Activated CD4-positive, alpha-beta T cell treated with anti-CD3 and anti-CD28 coated beads, Interleukin-2, amount 50 U/mL, for 1 hour (primary cell): ENCODE measurements at places on chromosomes 4 and X.

- no peak for DNase-seq
These were observed 20.6 kb upstream of the TEC start for GRCh38 chr4:48290146-48290772.

DNA sequence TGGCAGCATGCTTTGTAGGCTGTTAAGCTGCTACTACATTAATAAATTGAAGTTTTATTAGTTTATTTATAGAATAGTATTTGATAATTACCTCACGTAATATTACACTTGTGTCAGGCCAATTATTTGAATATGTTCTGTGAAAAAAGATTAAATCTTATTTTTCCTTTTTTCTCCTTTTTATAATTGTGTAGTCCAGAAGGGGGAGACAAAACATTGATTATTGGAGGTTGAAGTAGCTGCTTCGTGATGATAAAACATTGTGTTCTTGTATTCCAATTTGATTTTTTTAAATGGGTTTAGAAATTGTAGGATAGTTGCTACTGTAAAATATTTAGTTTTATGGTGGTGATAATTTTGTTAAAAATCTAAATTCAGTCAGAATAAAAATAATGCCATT lies 85.7 kb downstream of the DIAPH2 start:
- DNase-seq = no peak

- DNase-seq = no peak
These were observed 36.7 kb upstream of the NEUROG2 start for GRCh38 chr4:112552668-112553067.

DNA sequence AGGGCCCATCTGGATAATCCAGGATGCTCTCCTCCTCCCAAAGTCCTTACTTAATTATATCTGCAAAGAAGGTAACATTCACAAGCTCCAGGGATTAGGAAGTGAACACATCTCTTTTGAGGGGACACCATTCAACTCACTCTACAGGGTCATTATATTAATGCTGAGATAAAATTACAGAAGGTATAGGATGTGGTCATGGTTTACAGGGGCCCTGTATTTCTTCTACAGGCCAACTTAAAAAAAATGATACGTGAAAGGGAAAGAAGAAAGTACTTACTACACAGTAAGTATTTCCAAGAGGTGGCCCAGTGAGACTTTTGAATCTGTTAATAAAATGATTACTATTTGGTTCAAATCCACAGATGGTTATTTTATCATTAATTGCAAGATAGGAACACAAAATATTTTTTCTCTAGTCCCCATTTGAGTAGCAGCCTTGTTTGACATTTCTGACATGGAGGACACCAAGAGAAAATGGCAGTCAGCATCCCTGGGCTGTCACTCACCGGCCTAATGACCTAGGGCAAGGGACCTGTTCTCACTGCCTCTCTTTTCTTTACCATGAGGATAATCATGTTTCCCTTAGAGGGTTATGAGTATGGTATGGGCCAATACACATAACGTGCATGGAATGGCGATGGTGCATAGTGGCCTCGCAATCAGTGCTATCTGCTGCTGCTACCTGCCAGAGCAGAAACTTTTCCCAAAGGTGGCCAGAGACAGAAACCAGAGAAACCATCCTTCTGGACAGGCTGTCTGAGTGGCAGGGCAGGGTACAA lies 140.5 kb downstream of the PTTG2 start:
- DNase-seq = no peak

- no peak for DNase-seq
These were observed at the start of gene GPR34 for GRCh38 chrX:41688835-41689234. TSS of gene GPR34 (plus strand) at chrX:41688973. CDS start at chrX:41695634, 6,661 bp downstream.

DNA sequence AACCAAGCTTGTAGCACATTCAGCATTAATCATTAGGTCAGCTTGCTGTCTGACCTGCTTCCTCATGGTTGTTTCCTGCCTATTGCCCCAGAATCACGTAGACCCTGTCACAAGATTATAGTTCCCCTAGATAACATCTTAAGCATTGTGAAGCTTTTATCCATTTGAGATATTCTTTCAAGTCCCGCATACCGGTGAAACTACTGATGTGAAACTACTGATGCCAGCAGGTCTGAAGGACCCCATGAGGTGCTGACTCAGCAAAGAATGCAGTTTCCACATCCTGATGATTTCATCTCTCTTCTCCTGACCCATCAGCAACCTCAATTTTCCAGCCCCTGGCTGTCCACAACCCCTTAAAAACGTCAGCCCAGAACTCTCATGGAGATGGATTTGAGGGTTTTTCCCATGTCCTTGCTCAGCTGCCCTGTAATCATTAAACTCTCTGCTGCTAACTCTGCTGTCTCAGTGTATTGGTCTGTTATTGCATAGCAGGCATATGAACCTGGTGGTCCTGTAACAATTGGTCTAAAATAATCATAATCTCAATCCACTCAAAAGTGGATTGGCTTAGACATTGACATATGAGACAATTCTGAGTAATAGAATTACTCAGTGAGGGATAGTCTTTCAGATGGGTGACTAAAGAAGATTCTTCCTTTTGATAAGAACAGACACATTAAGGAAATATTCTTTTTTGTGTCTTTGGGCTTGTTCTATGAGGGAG lies 26.3 kb upstream of the UBA6 start:
- DNase-seq = no peak

DNA sequence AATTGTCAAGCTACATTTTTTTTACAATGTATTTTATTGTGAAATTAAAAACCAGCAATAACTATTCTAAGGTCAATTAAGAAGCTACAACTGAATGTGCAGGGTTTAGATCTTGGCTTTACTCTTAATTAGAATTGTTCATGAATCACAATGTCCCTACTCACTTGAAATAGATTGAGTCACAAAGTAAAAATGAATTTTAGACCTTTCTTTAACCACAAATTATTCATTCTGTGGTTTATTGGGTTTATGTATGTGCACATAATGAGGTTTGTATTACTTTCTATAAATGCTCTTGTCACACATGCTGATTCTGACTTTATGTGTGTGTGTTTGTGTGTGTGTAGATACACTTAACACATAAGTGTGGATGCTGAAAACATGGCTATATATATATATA lies 647.0 kb upstream of the AADAT start:
- DNase-seq = no peak

GRCh38 chr4:175051974-175052373 lies 133.8 kb downstream of the ADAM29 start:
- DNase-seq = no peak

- no peak for DNase-seq
These were observed 47.2 kb upstream of the RELL1 start for GRCh38 chr4:37733240-37733867.

GRCh38 chr4:6458528-6458927 lies 13.9 kb downstream of the PPP2R2C start:
- DNase-seq = no peak

DNA sequence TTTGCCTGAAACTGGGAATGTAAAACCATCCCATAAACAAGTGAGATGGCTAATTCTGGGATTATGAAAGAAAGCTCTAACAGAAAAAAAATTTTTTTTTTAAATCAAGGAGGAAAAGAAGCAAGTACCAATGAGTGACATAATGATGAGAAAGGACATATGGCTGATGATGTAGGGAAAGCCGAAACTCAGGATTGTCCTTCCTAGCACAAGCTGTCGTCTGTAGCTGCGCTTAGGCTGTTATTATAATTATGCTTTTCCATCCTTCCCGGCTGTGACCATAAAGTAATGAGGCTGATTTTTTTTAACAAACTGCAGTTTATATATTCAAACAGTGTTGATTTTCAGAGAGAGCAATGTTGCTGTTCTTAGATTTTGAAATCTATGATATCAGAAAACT lies 209.8 kb upstream of the NOCT start:
- no peak for DNase-seq

GRCh38 chr4:67687636-67688035 lies 13.3 kb downstream of the UBA6 start:
- DNase-seq = no peak

- no peak for DNase-seq
These were observed 1.4 kb downstream of the NDNF start for GRCh38 chr4:121070696-121071639.

GRCh38 chrX:97854086-97854485 lies 970.4 kb downstream of the RPA4 start:
- no peak for DNase-seq

DNA sequence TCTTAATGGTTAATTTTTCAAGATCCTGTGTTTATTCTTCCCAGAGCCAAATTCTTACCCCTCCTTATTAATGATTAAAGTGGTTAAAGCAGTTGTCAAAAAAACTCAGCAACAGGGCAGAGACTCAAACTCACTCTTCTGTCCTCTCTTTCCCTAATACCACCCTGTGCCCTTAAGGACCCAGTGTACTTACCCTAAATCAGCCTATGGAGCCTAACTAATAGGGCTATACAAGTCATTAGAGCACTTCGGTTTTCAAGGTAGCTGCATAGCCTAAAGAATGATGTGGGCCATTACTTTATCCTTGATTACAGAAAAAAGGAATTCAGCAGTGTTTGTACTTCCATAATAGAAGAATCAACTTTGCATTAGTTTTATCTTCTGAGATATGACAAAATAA lies 216.3 kb downstream of the KCTD8 start:
- no peak for DNase-seq

- no peak for DNase-seq
These were observed 30.7 kb downstream of the DACH2 start for GRCh38 chrX:86178906-86179305.

DNA sequence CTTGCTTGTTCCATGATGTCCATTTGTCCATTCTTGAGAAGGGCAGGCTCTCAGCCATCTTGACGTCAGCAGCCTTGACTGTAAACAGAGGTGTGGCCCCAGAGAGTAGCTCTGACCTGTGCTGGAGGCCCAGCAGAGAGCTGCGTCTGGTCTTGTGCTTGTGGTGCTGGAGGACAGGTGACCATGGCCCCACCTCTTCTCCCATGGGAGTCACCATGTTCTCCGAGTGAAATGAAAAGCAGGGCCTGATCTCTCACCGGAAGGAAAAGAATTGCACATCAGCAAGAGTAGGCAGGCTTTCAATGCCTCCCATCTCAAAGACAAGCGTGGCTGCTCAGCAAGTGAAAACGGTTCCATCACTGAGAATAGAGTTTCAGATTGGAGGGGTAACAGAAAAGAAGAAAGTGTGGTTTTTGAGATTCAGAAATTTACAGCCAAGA lies 11.5 kb downstream of the PARM1 start:
- DNase-seq = no peak

DNA sequence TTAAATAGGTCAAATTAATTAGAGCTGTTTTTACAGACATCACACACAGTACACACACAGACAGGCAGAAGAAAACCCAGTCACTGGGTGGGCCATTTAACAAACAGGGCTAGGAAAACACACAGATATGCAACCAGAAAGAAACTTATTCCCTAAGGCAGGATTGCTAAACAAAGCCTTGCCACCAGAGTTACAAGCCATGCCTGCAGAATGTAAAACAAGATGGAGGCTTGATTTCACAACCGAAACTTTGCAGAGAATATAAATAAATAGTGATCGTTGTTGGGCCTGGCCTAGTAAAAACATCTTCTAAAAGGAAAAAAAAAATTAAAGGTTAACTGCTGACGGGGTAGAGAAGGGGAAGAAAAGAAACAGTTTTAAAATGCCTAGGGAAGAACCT lies 212.3 kb downstream of the NAP1L3 start:
- no peak for DNase-seq

DNA sequence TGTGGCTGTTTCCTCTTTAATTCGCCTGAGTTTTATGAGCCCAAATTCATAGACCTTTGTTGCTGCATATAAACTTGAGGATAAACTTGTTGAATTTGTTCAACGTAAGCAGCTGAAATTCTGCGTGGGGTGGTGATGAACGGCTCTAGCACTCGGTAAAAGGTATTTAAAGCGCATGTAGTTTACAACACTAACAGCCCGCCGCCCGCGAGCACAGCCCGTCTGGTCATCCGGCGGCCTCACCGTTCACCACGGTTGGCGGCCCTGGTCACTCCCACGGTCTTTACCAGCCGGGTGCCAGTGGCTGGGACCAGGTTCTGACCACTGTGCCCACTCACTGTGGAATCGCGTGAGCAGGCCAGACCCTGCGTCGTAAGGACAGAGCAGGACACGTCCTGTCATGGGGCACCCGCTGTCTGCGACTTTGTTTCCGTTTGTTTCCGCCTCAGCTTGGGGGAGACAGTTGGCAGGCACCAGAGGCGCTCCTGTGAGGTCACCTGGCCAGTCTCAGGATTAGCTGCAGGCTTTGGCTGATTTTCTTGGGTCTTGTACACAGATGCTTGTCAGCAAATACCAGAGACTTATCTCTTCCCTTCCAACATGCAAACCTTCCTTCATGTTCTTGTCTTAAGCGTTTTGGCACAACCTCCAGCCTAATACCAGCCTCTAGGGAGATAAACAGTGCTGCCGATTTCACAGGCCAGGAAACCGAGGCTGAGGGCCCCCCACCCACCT lies 36.8 kb upstream of the SPON2 start:
- no peak for DNase-seq

DNA sequence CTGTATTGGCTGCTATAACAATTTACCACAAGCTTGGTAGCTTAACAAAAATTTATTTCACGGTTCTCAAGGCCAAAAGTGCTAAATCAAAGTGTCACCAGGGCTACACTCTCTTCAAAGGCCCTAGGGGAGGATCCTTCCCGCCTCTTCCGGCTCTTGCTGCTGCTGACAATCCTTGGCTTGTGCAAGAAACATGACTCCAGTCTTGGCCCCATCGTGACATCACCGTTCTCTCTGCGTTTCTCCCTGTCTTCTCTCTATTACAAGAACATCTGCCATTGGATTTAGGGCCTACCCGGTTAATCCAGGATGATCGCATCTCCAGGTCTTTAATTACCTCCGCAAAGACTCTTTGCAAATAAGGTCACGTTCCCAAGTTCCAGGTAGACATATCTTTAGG lies 10.4 kb upstream of the CLCN4 start:
- no peak for DNase-seq

GRCh38 chr4:103207673-103208072 lies 9.5 kb upstream of the CENPE start:
- no peak for DNase-seq

DNA sequence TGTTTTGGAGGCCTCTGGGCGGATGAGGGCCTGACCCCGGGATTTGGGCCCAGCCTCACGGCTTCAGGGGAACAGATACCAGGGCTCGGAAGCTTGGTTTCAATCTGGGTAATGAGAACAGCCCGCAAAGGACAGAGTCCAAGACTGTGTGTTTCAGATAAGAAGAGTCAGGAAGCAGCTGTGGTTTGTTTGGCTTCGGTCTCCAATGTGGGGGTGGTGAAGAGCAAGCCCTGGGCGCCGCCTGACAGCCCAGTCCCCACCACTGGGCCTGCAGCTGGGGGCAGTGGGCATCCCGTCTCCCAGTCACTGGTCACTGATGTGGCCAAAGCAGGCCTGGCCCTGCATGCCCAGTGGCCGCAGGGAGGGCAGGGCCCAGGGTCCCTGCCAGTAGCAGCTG lies 9.1 kb downstream of the WFS1 start:
- DNase-seq = no peak

DNA sequence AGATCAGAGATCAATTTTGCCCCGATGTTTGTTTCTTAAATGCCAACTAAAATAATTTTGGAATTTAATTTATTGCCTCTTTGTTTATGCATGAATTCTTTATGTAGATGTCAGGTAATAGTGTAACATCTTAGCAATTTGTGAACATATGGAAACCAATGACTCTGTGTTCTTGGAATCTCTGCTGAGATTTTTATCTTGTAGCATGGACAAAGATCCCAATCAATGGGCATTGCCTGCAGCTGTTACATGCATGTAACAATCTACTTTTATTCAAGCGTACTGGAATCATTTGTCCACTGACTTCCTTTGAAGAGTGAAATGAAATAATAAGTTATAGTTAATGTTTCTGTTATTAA lies 61.6 kb upstream of the ARSJ start:
- DNase-seq = no peak

- DNase-seq = no peak
These were observed 87.8 kb downstream of the RAPGEF2 start for GRCh38 chr4:159190651-159191050.
